ENCODE measurements at places on chromosomes 1 and 21. TPM values are rescaled to one million over a fixed set of nuclear protein-coding genes. Genes with fewer than 3 reads are reported as not detected.

The RNU1-4 gene
- not detected for polyA plus RNA-seq

The IVL gene
- polyA plus RNA-seq: not detected

The HTR1D gene
- polyA plus RNA-seq: 0.01 TPM

The HJV gene
- polyA plus RNA-seq: 37.7 TPM

The OR2T3 gene
- polyA plus RNA-seq: not detected

The ZFP69 gene
- 1.7 TPM for polyA plus RNA-seq

The TINAGL1 gene
- 263 TPM for polyA plus RNA-seq

The GUCA2B gene
- not detected for polyA plus RNA-seq

The PRAMEF33 gene
- polyA plus RNA-seq: not detected

The LRRN2 gene
- 1.7 TPM for polyA plus RNA-seq

DNA sequence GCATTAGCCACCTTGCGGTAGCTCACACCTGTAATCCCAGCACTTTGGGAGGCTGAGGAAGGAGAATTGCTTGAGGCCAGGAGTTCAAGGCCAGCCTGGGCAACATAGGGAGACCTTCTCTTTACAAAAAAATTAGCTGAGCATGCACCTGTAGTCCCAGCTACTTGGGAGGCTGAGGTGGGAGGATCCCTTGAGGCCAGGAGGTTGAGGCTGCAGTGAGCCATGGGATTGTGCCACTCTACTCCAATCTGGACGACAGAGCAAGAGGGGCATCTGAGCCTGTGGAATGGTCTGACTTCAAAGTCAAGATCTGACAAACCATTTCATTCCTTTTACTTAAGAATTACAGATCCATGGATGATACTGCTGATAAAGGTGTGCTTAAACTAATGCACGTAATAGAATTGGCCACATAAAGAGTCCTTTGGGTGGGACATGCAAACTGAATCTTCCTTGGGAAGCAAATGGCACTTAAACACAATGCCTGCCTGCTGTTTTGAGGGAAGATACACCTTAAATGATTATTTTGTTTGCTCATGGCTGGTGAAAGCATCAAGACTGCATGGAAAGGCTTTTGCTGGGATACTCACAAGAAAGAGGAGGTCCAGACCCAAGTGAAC lies 2.5 kb upstream of the TMEM201 start:
- DNase-seq: no peak

DNA sequence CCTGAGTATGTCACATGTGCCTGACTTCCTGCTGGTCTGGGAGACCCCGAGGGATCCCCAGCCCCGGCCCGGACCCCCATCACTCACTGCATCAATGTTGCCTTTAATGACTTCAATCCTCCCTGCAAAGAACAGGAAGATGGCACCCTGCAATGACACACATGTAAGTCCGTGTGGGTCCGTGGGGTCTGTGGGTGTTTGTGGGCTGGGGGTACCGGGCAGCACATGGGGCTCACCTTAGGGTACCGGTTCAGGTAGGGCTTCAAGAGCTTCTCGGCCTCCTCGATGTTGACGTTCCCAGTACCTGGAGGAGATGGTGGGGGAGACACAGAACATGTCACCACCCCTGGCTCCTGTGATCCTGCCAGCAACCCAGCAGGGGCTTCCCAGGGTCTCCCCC lies 28.1 kb downstream of the TTC39A start:
- DNase-seq: no peak

GRCh38 chr1:108512239-108513043 lies 47.5 kb upstream of the EEIG2 start:
- no peak for DNase-seq

- DNase-seq: no peak
Measured at GRCh38 chr1:243562473-243562872, 287.6 kb downstream of the AKT3 start.

- DNase-seq: no peak
Measured at GRCh38 chr21:42305707-42306147, 9.5 kb downstream of the TFF3 start.

DNA sequence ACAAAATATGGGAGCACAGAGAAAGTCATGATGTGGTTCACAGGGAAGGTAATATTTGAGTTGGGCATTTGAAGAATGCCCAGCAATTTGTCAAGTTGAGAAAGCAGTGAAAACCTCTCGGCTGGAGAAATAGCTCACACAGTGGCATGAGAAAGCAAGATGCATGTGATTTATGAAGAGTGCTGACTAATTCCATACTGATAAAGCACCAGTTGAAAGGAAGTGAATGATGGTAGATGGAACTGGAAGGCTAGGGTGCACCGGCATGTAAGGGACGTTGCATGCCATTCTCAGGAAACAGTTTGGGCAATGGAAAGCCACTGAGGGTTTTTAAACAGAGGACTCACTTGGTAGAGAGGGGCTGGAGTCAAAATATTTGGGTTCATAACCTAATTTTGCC lies 53.5 kb upstream of the MTF2 start:
- no peak for DNase-seq

- DNase-seq: no peak
Measured at GRCh38 chr1:202752774-202753173, 42.5 kb upstream of the SYT2 start.

DNA sequence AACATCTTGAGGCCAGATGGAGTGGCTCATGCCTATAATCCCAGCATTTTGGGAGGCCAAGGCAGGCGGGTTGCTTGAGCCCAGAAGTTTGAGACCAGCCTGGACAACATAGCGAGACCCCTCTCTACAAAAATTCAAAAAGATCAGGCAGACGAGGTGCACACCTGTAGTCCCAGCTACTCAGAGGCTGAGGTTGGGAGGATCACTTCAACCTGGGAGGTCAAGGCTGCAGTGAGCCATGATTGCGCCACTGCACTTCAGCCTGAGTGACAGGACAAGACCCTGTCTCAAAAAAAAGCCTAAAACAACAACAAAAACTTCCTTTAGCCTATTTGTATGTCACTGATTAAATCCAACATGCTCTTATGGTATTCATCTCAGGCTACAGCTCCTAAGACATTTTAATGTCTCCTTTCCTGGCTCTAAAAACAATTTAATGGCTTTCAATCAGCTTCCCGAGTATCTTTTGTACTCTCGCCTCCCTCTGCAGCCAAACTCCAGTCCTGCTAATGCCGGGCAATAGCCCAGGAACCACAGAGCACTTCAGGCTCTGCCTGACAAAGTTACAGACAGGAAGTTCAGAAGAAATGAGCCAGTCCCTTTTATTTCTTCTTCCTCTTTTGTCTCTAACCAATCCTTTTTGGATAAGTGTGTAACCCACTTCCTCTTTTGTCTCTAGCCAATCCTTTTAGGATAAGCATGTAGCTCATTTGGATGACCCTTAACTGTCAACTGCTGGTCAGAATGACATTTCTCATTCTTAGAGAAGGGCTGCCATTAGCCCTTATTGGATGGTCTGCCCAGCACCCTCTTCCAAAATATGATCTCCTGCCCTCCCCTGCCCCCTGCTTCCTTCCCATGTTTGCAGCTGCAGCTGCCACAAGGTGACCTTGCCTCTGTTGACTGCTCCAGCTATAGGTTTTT lies 6.6 kb upstream of the DOP1B start:
- peak; percentile 61 for DNase-seq

- DNase-seq: no peak
Measured at GRCh38 chr1:44632598-44632997, 41.7 kb downstream of the TMEM53 start.

- DNase-seq: no peak
Measured at GRCh38 chr1:97139512-97139911, 417.9 kb downstream of the PTBP2 start.

DNA sequence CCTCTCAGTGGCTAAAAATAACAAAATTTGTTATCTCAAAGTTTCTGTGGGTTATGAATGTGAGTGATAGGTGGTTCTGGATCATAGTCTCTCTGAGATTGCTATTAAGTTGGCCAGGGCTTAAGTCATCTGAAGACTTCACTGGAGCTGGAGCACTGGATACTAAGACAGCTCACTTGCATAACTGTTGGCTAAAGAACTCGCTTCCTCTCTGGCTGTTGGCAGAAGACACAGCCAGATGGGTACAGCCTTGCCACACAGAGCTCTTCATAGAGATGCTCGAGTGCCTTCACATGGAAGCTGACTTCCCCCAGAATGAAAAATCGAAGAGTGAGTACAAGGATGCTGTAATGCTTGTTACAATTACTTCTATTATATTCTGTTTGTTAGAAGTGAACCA lies 333.8 kb downstream of the ZP4 start:
- DNase-seq: no peak

GRCh38 chr1:26692793-26693490 lies 2.9 kb upstream of the ARID1A start:
- DNase-seq: peak; percentile 95

GRCh38 chr1:54768093-54768492 lies 3.8 kb upstream of the PARS2 start:
- no peak for DNase-seq

GRCh38 chr21:45423201-45423955 lies 18.4 kb downstream of the COL18A1 start:
- no peak for DNase-seq

GRCh38 chr1:51715369-51715768 lies 98.5 kb downstream of the OSBPL9 start:
- no peak for DNase-seq

GRCh38 chr1:109385417-109385816 lies 12.3 kb downstream of the SORT1 start:
- peak; percentile 63 for DNase-seq

- DNase-seq: no peak
Measured at GRCh38 chr1:41404308-41404761, 43.1 kb downstream of the FOXO6 start.

- DNase-seq: no peak
Measured at GRCh38 chr1:17021896-17022295, 10.2 kb upstream of the ATP13A2 start.

DNA sequence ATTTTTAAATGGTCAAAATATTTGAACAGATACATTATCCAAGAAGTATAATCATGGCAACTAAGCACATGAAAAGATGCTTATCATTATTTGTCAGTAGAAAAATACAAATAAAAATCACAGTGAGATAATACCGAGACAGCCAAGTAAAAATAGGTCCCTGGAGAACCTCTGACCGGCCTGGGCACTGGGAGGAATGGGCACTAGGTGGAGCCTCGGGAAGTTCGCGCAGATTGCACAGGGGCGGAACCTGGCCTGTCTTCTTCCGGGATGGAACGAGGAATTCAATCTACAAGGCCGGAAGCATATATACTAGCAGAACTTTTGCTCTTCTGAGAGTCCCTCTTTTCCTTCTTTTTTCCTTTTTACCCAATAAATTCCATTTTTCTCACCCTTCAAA lies 148.5 kb upstream of the CHRM3 start:
- no peak for DNase-seq

- DNase-seq: no peak
Measured at GRCh38 chr1:75394386-75395139, 216.4 kb downstream of the SLC44A5 start.

DNA sequence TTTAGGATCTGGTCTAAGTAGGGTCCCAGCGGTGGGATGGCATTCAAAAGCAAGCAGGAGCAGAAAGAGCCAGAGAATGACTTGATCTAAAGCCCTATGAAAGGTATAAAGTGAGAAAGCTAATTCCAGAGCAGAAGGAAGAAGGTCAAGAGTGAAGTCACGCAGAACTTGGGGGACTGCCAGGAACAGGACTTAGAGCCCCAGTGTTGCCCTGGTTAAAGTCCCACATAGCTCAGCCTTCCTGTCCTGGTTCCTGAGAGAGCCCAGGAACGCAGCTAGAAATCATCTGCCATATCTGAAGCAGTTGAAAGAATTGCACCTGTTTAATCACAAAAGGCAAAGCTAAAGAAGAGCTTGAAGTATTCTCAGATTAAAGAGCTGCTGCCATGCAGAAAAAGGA lies 160.6 kb upstream of the ATP1B1 start:
- no peak for DNase-seq

GRCh38 chr1:240968864-240969263 lies 356.9 kb upstream of the GREM2 start:
- no peak for DNase-seq

DNA sequence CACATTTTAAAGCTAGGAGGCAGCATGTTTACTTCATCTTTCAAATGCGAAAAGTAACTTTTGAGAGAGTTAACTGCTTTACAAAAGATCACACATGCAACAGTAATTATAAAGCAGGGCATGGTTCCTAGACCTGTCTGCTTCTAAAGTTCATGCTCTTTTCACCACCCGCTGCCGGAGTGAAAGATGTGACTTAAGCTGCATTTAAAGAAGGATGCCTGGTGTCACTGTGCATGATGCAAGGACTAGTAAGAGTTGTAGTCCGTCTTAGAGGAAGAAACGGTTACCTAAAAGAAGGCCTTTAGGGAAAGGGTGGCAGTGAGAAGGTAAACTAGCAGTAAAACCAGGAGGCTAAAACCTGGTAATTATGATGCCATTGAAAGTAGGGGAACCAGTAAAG lies 1689.1 kb downstream of the KCNT2 start:
- DNase-seq: no peak

GRCh38 chr1:34419663-34420136 lies 243.0 kb downstream of the C1orf94 start:
- no peak for DNase-seq

DNA sequence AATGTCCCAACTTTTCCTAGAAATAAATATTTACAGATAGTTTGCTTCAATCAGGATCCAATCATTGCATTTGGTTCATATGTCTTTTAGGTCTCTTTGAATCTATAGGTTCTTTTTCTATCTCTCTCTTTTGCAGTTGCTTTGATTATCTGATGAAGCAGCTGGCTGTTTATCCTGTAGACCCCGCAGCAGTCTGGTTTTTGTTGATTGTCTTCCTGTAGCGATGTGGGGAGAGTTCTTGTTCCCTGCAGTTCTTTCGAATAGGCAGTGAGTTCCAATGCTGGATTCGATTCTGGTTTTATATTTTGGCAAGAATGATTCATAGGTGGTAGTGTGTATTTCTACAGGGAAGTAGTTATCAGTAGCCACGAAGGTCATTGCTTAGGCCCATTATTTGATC lies 7.4 kb upstream of the MIXL1 start:
- DNase-seq: no peak

- peak; percentile 47 for DNase-seq
Measured at GRCh38 chr1:151547119-151547899, 7.2 kb downstream of the TUFT1 start.

DNA sequence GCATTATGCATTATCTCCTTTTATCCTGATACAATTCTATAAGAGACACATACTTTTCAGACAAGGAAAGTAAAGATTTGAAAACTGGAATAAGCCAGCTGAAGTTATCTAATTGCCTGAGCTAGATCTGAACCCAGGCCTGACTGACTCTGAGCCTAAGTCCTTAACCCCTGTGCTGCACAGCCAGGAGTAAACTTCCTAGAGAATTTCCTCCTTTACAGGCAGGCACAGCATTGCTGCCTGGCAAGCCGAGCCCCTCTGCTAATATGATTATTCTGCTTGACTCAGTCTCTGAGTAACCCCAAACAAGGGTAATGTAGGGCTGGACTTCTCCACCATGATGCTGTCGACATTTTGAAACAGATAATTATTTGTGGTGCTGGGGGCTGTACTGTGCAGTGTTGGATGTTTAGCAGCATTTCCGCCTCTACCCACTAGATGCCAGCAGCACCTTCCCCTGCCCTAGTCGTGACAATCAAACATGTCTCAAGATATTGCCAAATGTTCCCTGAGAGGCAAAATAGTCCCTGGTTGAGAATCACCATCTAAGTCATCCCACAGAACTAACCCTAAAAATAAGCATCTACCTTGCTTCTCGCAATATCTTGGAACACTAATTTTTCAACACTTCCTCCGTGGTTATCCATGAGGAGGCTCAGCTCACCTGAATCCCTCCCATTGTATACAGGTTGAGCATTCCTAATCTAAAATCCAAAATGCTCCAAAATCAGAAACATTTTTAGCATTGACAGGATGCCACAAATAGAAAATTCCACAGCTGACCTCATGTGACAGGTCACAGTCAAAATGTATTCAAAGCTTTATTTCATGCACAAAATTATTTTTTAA lies 18.5 kb downstream of the CAMK1G start:
- no peak for DNase-seq

Data from heart left ventricle (tissue), 16 donors.